ENCODE measurements at places on chromosomes 2 and 18.

- peak; percentile 12 for DNase-seq
Observed at GRCh38 chr2:10493634-10494281, 45.6 kb upstream of the ODC1 start.

DNA sequence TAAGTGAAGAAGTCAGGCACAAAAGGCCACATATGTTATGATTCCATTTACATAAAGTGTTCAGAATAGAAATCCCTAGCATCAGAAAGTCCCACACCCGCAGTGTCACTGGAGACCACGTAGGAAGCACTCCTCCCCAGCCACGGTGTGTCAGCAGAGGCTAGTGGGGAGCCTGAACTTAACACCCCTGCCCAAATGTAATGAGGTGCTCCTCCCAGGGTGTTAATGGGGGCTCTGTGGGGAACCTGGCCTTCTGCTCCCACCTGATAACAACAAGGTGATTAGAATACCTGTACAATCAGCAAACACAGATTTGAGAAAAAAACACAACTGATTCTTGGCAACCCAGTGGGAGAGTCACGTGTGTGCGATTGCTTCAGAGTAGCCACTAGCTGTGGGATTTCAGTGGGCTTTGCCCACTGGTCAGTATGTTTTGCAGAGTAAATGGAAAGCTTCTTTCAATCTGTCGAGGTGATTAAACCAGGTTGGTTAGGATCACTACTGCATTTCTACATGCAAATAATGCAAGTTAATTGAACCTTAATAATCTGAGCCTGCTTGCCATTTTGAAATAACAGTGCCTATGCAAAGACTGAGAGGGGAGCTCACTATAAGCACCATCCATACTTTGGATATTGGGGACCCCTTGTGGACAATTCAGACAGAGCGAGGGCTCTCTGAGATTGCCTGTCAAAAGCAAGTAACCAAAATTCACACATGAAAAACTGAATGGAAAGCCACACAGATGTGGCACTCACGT lies 20.6 kb upstream of the ATRAID start:
- DNase-seq = peak; percentile 77

GRCh38 chr2:239819091-239819973 lies 205.8 kb downstream of the NDUFA10 start:
- DNase-seq = no peak

GRCh38 chr2:113851640-113852039 lies 38.2 kb upstream of the ACTR3 start:
- DNase-seq = no peak
